Stimulated activated CD8-positive, alpha-beta memory T cell treated with anti-CD3 and anti-CD28 coated beads, Interleukin-4, amount 100 ng/mL, for 1 hour (primary cell): ENCODE measurements at places on chromosomes 5 and 9.

DNA sequence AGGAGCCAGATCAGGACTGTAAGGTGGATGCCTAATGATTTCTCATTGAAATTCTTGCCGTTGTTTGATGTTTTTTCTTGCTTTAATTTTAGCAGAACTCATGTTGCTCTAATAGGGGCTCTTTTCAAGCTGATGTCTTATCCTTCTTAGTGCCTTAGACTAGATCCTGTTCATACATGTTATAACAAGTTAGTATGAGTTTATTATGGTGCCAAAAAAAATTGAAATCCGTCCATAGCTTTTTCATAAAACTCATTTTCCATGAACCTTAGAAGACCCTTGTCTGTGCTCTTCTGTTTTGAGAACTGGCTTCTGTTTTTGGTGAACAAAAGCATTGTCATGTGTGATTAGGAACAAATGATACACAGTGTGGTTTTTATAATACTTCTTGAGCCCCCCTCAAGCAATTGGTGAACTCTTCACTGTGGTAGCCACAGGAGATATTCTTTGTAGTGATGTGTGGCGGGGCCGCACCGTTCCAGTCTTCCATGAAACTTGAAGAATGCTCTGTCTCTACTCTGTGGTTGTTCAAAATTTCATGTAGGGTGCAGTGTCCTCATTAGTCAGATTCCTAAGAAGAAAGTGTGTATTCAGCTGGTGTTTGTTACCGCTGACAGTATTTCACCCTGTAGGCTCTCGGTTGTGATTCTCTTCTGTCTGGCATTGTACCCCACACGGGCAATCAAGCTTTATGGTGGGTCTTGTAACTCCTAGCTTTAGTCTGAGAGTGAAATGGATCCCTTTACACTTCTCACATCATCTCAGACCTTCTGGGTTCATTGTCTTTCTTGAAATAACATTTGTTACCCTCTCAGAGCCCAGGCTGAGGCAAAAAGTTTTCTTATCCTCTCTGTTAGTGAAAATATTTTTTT, 10.7 kb downstream of the OTULIN start:
- no peak for DNase-seq

DNA sequence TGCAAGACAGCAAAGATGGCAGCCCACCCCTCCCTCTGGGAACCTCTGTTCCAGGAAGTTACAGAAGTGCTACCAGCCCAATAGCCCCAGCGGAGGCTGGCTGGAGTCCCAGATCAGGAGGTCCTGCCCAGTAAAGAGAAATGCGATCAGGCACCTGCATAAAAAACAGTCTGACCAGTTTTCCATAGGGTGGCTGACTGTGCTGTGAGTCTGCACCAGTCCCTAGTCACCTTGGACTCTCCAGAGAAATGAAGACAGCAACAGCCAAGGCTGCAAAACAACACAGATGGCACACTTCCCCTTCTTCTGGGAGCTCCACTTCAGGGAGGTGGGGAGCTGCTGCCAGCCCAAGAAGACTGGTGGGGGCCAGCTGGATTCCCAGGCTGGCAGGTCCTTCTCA, 265.5 kb upstream of the PCSK5 start:
- no peak for DNase-seq

DNA sequence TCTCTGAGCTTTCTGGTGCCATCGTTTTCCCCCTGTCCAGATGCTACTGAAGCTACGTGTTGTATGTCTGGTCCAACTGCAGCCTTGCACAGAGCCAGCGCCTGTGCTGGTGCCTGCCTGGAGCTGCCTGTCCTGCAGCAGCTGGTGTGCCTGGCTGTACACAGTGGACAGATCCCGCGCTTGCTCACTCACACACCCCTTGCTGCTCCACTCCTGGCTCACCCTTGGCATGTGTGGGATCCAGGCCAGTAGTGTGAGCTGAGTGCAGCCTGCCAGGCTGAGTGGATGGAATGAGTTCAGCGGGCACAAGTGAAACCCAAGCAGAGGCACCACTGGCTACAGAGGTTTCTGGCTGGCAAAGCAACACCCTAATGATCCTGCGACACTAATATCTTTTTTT, 40.4 kb downstream of the FER start:
- DNase-seq = no peak

DNA sequence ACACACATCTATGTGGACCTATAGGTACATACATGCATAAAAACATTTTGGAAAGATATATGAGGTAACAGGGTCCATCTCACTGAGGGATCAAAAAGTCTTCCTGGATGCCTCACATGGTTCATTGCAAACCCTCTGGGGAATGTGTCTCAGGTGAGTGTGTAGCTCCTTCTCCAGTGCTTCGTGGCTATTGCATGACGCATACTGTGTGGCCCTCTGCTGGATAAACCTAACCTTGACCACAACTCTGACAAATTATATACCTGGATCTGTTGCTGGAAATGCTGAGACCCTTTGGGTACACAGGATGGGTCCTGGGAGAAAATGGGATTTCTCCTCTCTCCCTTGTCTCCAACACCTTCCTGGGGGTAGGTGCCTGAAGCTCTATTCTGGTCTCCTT, 91.9 kb downstream of the JAKMIP2 start:
- no peak for DNase-seq

DNA sequence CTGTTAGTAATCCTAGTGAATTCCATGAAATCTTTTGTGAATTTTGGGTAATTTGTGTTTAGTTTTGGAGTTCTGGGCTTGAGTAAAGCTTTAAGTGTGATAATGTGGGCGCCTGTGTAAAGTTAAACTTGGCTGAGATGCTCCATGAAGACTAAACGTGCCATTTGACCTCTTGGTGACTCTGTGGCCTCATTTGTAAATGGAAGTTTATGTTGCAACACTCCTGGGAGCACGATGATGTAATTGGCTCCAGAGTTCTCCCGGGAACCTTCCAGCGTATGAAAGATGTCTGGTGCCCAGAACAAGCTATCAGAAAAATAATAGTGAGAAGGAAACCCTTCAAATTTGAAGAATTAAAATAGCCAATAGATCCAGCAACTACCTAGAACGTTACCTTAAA, 981.2 kb downstream of the TLE4 start:
- DNase-seq = no peak

GRCh38 chr9:36056896-36057295, 20.2 kb downstream of the RECK start:
- DNase-seq = no peak

- DNase-seq = no peak
These were observed 263.5 kb downstream of the ARHGAP26 start for GRCh38 chr5:143033535-143034250.

GRCh38 chr5:168883281-168883741, 304.1 kb upstream of the PANK3 start:
- no peak for DNase-seq

DNA sequence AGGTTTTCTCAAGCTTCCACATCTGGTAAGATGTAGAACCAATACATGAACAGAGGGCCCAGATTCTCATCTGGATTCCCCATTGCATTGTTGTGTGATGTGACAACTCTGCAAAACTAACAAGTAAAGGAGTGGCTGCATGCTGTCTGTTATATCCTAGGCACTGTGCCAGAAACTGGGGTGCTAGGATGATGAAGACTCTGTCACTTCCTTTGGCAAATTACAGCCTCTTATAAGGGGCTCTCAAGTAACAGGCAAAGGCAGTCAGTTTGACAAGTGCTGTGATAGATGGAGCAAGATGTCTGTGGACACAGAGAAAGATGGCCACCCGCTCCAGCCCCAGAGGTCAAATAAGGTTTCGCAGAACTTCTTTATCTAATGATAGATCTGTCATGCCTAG, 115.7 kb downstream of the PAPPA start:
- DNase-seq = no peak

GRCh38 chr5:123871373-123871772, 359.4 kb downstream of the CSNK1G3 start:
- no peak for DNase-seq

GRCh38 chr9:137279741-137280473, 2.4 kb downstream of the TOR4A start:
- no peak for DNase-seq

GRCh38 chr5:43649256-43649655, 46.3 kb downstream of the NNT start:
- no peak for DNase-seq

DNA sequence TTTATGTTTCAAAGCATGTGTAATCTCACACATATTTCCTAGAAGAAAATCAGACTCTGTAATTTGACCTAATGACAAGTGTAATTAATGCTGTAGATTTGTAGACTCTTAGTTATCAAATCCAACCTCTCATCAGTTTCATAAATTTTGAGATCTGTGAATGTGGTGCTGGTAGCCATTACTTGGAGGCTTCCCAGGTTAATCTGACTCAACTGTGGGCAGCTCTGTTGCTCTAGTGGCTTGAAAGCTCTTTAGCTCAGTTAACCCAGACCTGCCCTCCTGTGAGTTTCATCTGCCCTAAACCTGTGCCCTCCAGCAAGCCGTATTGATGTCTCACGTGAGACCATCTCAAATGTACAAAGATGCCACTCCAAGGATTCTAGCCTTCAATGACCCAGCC, 323.4 kb downstream of the FBXL7 start:
- no peak for DNase-seq

DNA sequence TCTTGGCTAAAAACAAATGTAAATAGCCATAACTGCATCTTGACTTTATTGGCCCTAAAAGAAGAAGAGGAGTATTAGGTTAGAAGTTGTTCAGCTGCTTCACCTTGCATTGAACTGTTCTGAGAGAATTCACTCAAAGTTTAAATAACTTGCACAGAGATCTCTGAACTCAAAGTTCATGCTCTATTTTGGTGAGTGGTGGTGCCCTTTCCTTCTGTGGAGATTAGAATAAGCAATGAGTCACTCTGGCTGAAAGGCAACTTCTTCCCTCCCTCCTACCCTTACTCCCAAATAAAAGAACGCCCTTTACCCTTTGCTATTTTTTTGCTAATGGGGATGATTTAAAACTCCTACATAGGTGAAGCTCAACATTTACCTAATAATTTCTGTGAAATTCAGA, 48.9 kb downstream of the ERMP1 start:
- DNase-seq = no peak

DNA sequence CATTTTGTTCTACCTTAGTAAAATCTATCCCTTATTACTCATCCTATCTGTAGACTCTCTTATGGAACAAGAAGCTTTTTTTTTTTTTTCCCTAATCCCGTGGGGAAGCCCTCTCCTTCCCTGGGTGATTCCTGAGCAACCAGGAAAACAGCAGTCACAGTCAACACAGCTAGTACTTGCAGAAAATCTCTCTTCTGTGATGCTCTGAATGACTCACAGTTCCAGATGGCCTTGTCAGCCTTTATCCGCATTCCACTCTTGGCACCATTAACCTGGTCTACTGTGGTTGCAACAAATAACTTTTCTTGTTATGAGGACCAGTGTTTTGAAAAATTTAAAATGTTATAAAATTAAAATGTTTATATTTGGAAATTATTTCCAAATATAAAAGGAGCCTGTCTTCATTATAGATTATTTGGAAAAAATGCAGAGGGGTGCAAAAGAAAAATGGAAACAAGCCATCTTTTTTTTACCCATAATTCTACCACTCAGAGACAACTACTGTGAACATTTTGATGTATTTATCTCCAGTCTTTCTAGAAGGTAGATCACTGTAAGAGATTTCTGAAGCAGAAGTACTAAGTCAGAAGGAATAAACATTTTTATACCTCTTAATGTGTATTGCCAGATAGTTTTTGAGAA, 486.7 kb downstream of the RAB3C start:
- DNase-seq = no peak

GRCh38 chr5:62627121-62627520, 48.5 kb downstream of the LRRC70 start:
- DNase-seq = no peak

DNA sequence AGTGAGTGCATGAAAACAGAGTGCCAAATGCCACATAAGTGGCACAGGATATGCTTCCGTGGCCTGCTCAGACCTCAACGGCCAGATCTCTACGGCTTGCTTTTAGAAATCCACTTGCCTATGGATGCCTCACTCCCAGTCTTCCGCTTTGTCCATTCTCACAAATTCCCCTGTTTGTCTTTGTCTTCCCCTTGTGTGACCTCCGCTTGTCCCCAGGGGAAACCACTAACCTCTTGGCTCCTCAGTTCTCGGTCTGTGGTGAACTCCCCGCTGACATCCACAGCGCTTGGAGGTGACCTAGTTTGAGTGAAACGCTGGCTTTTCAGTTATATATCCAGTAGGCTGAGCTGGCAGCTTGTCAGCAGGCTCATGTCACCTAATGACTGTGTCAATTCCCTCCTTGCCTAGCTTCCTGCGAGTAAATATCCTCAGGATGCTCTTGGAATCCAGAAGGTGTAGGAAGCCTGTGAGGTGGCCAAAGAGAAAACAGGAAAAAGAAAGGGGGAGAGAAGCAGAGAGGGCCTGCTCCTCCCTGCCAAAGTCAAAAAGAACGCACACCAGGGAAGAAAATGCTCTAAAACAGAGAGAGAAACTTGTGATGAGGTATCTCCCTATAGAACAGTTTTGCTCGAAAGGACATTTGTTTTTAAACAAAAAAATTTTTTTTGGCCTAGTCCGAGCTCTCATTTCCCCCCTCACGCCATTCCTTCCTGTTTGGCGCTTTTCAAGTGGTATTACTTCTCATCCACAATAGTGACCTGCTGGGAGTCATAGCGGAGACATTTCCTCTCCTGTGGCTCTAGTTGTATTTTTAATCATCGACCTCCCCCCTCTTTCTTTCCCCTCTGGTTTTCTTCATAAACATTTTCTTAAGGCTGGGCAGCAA, 101.6 kb upstream of the SPRY4 start:
- no peak for DNase-seq

DNA sequence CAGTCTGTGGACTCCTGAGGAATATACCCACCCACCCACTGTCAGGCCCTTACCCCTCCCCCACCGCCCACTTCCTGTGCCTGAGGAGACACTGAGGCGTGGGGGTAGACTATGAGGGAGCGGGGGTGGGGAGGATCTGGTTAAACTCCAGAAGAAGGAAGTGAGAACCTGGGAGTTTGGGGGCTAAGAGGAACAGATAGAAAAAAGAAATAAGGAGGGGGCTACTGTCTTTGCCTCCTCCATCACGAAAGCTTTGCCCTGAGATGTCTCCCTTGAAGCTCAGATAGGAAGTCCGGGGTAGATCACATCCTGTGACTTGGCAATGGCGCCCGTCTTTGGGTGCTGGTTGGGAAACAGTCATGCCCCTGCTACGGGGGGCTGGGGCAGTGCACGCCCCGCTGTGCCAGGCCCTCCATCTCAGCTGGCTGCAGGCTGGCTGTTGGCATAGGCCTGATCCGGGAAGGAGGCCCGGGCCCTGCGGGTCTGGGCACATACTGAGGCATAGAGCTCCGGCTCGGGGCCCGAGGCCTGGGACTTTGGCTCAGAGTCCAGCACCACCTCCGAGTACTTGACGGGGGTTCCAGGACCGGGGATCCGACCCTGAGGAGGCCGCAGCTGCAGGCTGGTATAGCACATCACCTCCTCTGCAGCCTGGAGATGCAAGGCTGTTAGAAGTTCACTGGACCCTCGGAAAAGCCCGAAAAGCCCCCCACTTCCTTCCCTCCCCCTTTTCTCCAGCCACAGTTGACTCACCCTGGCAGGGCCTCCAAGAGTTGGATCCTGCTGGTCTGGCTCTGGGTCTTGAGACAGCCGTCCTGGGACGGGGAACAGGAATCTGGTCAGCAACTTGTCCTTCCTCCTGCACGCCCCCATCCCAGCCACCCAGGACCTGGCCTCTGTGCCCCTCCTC, 1.0 kb downstream of the SIT1 start:
- DNase-seq = no peak

GRCh38 chr9:126058591-126058990, 268.0 kb upstream of the MVB12B start:
- no peak for DNase-seq

- no peak for DNase-seq
These were observed 45.9 kb downstream of the TEK start for GRCh38 chr9:27154908-27155307.
